ENCODE measurements at places on chromosomes 2 and 18.

GRCh38 chr18:62339106-62339988 lies 14.2 kb downstream of the TNFRSF11A start:
- no peak for DNase-seq

DNA sequence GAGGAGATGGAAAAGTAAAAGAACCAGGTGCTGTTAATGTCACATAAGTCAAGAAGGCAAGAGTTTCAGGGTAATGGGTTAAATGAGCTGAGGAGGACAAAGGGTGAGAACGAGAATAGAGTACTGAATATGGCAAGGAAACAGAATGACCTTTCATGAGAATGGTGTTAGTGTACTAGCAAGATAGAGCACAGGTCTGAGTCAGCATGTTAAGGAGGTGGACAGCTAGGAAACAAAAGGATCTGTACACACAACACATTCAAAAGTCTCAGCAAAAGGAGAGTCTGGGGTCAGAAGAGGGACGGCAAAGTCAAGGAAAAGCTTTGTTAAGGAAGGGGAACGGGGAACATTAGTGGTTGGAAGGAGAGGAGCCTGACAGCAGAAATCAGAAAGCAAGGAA lies 28.9 kb downstream of the LMAN2L start:
- no peak for DNase-seq

- no peak for DNase-seq
These were observed 63.3 kb downstream of the SFXN5 start for GRCh38 chr2:73007991-73008765.

DNA sequence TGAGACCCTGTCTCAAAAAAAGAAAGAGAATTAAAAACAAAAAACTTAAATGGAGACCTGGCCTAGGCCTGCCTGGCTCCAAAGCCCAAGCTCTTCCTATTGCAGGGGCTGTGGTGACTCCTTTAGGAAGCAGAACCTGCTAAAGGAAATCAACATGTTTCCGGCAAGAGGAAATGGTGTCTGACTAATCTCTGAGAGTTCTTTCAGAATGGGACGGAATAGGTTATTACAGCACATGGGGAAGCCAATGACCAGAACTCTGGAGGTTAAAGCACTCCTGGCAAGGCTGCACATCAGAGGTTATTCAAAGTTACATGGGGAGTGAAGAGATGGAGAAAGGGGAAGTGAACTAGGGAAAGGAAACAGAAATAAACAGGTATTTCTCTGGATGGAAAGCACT lies 21.4 kb downstream of the KIF3C start:
- DNase-seq, result no peak

- no peak for DNase-seq
These were observed 374.1 kb downstream of the LPIN1 start for GRCh38 chr2:12120281-12121150.

DNA sequence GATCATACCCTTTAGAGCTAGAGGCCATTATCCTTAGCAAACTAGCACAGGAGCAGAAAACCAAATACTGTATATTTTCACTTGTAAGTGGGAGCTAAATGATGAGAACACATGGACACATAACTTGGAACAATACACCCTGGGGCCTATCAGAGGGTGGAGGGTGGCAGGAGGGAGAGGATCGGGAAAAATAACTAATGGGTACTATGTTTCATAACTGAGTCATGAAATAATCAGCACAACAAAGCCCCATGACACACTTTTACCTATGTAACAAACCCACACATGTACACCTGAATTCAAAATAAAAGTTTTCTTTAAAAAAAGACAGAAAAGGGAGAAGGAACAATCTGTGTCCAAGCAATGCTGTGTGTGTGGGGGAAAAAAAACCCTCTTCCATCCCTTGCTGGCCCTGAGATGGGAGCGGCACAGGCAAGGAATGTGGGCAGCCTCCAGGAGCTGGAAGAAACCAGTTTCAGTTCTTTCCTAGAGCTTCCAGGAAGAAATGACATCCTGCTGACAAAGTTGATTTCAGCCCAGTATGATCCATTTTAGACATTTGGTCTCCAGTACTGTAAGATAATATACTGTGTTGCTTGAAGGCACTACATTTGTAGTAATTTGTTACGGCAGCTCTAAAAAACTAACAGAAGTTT lies 458.7 kb upstream of the CNTNAP5 start:
- no peak for DNase-seq

- DNase-seq, result no peak
These were observed 100.5 kb upstream of the THSD7B start for GRCh38 chr2:136664713-136665405.

DNA sequence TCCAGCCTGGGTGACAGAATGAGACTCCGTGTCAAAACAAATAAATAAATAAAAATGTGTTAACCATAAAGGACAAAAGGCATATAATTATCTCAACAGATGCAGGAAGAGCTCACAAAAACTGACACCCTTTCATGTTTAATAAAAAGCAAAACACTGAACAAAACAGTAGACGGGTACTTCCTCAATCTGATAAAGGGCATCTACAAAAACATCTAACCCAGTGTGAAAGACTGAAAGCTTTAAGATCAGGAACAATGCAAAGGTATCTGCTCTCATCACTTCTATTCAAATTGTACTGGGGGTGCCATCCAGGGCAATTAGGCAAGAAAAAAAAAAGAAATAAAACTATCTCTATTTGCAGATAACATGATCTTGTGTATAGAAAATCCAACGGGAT lies 11.7 kb upstream of the NCL start:
- DNase-seq, result no peak

DNA sequence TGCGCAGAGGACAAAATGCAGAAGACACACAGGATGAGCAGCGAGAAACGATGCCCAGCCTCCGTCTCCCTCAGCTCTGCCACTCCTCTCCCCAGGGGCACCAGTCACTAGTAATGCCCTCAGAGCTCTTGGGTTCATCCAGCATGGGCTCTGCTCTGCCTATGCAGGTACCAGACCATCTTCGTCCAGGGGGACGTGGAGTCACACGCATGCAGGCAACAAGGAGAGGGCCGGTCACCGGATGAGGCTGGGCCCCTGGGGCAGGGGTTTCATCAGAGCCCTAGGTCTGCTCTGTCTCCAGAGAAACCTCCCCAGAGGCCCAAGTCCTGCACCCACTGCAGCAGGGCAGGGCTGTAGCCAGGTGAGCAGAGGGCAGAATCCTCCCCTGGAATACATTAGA lies 23.9 kb downstream of the RAB31 start:
- no peak for DNase-seq

GRCh38 chr18:13004396-13004795 lies 13.2 kb downstream of the CEP192 start:
- no peak for DNase-seq

GRCh38 chr2:135931776-135932443 lies 53.5 kb downstream of the DARS1 start:
- DNase-seq, result no peak

GRCh38 chr2:96869822-96870625 lies at the start of gene SEMA4C:
Gene SEMA4C, minus strand, starts transcription at chr2:96870080. Its CDS starts 2,194 bp downstream, at chr2:96867886.
- peak; percentile 51 for DNase-seq

DNA sequence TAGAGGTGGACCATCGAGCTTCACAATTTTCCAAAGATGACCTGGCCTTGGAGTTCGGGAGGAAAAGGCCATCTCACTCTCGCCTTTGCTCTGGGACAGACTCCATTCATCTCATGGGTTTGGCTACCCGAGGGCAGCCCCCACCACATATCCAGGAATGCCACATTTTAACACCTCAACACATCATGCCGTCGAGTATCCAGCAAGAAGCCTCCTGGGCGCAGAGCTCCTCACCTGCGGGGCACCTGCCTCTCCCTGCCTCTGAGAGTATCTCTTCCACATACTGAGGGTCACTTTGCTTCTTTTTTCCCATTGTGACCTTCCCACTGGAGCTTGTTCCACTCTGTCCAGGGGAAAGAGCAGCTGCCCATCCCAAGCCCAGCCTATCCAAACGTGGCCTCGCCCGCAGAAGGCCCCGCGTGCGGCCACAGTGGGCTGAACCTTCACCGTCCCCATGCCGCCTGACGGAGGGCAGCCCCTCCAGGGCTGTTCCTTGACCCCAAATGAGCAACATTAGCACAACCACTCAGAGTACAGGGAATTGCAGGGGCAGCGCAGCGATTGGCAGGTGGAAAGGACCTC lies 5.5 kb upstream of the LIMS2 start:
- no peak for DNase-seq

GRCh38 chr2:230661072-230661957 lies 51.3 kb upstream of the CAB39 start:
- no peak for DNase-seq

DNA sequence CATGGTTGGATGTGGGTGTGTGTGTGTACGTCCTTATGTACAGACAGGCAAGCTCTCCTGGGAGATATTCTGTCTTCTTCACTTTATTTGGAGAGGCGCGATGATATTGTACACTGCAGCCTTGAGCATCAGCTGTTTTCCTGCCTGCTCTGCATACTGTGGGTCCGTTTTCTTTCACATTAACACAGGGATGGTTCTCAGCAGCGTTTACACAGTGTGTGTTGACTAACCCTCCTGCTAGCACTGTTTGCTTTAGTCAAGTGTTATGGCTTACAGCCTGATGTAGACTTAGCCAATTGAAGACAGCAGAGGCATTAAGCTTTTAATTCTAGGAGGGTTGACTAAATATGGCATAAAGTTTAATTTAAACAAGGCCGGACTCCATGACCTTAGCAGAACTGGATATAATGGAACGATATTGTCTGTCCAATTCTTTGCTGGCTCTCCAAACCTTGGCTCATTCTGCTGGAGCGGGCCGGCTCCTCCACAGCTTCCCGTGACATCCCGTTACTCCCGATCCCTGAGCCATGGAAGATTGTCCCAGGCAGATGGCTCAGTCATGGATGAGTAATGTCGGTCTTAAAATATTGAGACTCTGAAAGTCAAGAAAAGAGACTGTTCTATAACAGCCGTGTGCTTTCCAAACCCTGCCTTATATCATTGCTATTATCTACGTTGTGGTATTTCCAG lies 134.7 kb downstream of the TPGS2 start:
- no peak for DNase-seq

- DNase-seq, result no peak
These were observed 35.1 kb downstream of the HADHB start for GRCh38 chr2:26279886-26280285.

DNA sequence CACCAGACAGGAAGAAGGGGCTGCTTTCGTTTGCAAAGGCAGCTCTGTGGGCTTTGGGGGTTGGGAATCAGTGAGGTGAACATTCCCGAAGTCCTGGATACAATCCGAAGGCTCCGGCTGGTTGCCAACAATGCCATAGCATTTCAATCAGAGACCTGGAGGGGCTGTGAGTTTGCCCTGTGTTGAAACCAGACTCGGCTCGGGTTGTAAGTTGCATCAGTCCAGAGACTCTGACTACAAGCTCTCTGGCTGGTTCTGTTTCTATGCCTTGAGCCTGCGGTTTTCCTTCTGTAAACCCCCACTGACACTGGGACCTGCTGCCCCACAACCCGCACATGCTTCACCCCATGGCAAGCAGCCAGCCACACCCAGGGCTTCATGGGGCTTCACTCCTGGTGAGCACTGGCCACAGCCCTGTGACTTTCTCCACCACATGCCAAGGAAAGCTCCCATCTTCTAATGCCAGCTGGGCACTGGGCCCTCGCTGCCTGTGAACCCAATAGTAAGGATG lies 85.7 kb upstream of the ODC1 start:
- no peak for DNase-seq

DNA sequence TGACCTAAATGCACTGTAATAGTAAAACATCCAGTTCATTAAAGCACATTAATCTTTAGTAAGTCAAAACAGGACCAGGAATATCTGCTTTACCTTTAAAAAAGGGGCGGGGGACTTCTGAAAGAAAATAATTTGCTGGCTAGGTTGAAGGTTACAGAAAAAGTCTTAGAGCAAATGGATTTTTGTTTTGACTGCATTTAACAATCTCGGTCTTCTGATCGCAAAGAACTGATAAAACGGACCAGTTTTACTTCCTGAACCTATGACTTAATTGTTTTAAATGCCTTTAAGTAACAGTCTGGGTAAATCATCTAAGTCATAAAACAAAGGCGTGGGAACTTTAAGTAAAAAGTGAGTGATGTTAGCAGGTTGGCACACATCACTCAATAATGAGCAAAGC lies 783 bp downstream of the BUB1 start:
- no peak for DNase-seq

DNA sequence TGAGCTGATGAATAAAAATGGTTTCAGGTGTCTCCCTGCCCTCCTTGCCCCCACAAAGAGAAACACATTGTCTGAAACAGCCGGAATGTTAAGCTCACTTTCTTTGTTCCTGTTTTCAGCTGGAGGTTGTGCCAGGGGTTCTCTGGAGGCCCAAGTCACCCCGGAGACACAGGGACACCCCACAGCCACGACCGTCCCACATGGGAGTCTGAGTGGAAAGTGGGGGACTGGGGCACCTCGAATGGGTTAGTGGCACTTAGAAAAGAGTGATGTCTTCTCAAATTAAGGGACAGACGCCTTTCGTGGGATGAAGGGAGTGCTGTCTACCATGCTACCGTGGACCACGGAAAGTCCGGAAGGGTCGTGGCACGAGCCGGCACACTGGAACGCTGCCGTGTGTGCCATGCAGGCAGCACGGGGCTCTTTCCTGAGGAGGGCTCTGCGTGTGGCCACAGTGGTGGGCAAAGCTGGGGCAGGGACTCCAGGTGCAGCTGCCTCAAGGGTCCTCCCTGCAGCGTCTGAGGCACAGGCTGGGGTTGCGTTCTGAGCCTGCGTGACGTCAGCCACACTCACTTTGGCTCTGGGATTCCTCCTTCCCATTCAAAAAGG lies 39.4 kb upstream of the CTDP1 start:
- no peak for DNase-seq

DNA sequence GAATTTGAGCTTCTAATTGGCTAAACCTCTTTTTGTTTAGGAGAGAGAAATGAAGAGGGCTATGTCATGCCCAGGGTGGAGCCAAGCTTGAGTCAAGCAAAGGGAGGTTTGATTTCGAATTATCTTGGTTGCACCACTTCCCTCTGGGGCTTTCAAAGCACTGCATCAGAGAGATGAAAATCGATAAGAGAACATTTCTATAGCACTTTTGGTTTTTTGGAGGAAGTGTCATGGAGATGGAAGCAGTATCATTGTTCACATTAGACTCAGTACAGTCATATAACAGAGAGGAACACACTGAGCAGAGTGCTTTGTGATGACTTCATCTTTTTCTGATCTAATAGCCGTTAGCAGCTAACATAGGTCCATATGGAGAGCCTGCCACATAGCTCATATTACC lies 120.3 kb upstream of the UXS1 start:
- DNase-seq, result no peak

GRCh38 chr2:46915811-46916630 lies 415 bp upstream of the MCFD2 start:
- peak; percentile 63 for DNase-seq

GRCh38 chr2:65382323-65382722 lies 50.1 kb downstream of the SPRED2 start:
- DNase-seq, result no peak
